Muscle of leg (tissue), 16 donors: ENCODE measurements at places on chromosomes 1 and 21. TPM values are rescaled to one million over a fixed set of nuclear protein-coding genes. Genes with fewer than 3 reads are reported as not detected.
A peak's percentile ranks its signal among the peaks of the same experiment; 100 is the strongest.

- DNase-seq, result no peak
Observed at GRCh38 chr1:231207437-231207836, 33.6 kb upstream of the GNPAT start.

DNA sequence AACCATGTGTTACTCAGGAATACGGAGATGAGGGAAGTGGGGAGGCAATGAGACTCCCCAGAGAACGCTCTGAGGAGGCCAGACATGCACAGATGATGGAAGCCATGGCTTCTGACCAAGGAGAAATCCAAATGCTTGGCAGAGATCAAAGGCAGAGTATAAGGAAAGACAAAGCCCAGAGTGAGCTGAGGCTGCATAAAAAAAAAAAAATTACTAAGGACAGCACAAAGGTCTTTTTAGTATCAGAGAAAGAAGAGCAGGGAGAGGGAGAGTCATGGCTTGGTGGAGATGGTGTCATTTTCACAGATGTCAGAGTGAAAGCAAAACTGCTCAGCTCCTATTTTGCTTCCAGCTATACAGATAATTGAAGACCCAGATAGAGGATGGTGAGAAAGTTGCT is 8.1 kb upstream of the NCF2 start:
- no peak for DNase-seq

DNA sequence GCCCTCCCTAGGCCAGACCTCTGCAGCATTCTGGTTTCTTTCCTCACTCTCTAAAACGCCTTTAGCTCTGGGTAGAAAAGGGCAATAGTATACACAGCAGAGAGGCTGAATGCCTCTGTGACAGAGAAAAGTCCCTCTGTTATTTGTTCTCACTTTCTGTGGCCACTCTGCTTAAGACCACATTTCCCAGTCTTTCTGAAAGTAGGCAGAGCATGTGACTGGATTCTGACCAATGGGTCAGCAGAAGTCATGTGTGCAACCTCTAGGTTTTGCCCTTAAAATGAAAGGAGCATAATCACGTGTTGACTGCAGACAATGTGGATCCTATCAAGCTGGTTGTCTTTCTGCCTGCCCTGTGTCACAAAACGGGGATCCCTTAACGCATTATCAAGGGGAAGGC is 79.7 kb upstream of the MARK1 start:
- DNase-seq, result no peak

The SLFNL1 gene
- polyA plus RNA-seq, result 0.45 TPM

The RIMKLA gene
- polyA plus RNA-seq, result 1.1 TPM

DNA sequence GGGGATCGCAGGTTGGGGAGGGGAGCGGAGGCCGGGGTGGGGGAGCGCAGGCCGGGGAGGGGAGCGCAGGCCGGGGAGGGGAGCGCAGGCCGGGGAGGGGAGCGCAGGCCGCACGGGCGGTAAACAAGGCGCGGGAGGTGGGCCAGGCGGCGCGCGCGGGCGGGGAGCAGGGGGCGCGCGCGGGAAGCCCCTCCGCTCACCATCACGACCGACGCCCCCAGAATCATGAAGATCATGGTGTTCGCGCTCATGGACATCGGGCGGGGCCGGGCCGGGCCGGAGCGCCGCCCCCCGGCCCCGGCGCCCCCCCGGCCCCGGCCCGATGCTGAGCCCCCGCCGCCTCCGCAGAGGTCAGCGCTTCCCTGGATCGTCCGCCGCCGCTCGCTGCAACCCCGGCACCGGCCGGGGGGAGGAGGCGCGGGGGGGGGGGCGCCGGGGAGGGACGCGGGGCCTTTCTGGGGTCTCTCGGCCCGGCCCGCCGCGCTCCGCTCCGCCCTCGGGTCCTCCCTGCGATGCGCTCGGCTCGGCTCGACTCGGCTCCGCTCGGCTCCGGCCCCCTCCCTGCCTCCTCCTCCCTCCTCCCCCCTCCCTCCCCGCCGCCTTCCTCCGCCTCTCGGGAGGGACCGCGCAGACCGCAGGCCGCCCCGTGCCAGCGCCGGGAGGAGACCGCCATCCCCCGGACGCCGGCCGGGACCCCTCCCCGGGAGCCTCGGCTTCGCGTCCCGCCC is at the start of gene TMEM240:
TMEM240 (minus strand) TSS at position 535 of the 728 bp plus-strand sequence; CDS start at position 257, 278 bp downstream.
- peak; percentile 91 for DNase-seq

DNA sequence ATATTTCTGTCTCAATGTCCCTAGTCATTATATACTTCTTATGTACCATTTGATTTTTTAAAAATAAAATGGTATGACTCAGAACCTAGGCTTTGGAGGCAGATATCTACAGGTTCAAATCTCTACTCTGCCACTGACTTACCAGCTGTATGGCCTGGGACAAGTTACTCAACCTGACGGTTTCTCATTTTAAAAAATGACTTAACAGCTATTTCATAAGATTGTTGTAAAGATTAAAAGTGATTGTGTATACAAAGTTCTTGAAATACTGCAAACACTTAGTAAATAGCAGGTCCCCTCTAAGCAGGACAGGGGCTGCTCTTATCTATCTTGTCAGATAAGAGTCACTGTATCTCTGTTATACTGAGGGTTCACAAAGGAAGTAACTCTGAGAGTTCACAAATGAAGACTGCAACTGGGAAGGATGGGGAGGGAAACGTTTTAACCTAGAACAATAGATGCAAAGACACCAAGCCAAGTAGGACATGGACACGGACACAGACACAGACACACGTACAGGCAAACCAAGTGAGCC is 2.6 kb downstream of the BCAR3 start:
- no peak for DNase-seq

The C1orf87 gene
- 0.65 TPM for polyA plus RNA-seq

DNA sequence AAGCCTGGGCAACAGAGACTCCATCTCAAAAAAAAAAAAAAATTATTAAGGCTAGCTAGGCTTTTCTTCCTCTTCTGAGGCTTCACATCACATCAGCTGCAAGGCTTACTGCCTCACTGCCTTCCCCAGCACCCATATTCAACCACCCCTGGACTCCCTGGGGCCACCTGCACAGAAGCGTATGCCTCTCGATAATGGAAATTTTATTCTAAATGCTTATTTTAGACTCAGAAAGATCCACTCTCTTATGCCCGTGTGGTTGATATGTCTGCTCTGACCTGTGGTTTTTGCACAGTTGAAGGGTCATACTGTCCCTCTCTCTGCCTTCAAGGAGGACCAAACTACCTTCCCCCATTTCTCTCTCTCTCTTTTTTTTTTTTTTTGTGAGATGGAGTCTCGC is 1.5 kb upstream of the FCRLA start:
- DNase-seq, result no peak
